Right kidney (tissue), 9 donors: ENCODE measurements at places on chromosomes 6 and 20.

- no peak for DNase-seq
Observed at GRCh38 chr6:34961574-34961973, 72.5 kb downstream of the ANKS1A start.

DNA sequence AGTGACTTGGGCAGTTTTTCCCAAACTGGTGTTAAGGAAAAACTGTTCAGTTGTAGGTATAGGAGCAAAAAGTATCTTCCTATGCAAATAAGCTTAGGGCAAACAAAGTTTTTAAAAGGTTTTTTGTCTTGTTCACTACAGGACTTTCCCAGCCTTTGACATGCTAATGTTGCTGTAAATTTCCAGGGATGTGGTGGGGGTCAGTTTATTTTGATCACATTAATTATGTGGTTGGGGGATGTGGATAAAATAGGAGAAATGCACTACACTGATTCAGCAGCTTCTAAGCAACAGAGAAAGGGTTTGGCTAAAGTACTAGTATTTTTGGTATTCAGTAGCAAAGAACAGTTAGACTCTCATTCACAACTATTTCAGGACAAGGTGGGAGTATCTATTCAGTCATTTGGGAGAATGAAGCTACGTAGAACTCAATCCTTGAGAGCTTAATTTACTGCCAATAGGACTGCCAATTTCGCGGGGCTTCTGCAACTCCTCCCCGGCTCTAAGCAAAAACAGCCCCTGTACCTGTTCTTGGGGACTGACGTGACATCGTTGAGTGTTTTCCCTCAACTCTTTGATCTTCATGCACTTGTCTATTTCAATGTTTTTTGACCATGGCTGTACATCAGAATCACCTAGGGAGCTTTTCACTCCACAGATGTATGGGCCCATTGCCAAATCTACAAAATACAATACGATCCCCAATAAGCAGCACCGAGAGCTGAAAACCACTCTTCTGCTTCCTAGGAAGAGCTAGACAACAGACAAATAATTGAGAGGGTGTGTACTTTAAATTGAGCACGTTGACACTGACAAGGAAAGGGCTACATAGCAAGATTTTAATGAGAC, 94.8 kb upstream of the NHSL1 start:
- no peak for DNase-seq

- DNase-seq = no peak
Observed at GRCh38 chr20:36285746-36286447, 20.2 kb upstream of the DLGAP4 start.

GRCh38 chr6:152091851-152092341, 284.4 kb downstream of the ESR1 start:
- DNase-seq = no peak

GRCh38 chr6:390914-391558, 516 bp upstream of the IRF4 start:
- DNase-seq = peak; percentile 49
